ENCODE measurements at places on chromosomes 6 and 20.

GRCh38 chr20:60662307-60662706 lies 589.8 kb upstream of the CDH4 start:
- no peak for DNase-seq

DNA sequence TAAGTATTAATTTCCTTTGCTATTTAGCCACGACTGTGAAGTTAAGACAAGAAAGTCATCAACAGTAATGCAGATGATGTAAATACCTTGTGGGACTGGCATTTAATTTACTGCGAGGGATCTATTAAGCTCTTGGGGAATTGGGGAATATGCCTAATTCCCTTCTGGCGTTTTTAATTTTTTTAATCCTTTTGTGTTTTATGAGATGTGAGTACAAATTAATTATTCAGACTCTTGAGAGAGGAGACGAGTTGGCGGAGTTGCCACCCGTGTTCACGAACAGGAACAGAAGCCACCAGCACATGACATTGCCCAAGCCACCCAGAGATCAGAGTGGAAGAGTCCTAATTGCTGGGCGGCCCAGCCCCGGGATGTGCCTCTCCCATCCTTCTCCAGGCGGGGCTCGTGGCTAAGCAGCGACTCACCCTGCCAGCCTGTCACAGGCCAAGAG lies 533 bp upstream of the CRYBG1 start:
- no peak for DNase-seq

GRCh38 chr6:12958052-12958706 lies 241.6 kb downstream of the PHACTR1 start:
- no peak for DNase-seq

- DNase-seq = no peak
These were observed 370.0 kb upstream of the SULF2 start for GRCh38 chr20:48155268-48155667.

DNA sequence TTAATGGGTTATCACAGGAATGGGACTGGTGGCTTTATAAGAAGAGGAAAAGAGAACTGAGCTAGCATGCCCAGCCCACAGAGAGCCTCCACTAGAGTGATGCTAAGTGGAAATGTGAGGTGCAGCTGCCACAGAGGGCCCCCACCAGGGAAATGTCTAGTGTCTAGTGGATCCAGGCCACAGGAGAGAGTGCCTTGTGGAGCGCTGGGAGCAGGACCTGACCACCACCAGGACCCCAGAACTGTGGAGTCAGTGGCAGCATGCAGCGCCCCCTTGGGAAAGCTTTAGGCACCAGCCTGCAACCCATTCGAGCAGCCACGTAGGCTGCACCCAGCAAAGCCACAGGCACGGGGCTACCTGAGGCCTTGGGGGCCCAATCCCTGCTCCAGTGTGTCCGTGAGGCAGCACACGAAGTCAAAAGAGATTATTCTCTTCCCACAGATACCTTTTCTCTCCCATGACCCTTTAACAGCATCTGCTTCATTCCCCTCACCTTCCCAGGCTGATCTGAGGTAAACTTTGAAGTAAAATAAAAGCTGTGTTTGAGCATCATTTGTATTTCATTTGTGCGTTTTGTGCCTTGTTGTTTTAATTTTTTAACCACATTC lies 4.4 kb downstream of the HLA-E start:
- DNase-seq = no peak

- DNase-seq = no peak
These were observed 219.7 kb downstream of the FARS2 start for GRCh38 chr6:5481033-5481432.

DNA sequence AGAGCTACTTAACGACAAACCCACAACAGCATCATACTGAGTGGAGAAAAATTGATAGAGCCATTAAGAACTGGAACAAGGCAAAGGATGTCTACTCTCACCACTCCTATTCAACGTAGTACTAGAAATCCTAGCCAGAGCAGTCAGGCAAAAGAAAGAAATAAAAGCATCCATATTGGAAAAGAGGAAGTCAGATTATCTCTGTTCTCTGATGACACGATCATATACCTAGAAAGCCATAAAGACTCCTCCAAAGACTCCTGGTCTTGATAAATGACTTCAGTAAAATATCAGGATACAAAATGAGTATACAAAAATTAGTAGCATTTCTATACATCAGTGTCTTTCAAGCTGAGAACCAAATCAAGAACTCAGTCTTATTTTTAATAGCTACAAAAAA lies 17.0 kb upstream of the FHL5 start:
- no peak for DNase-seq

GRCh38 chr20:48259456-48259855 lies 474.2 kb upstream of the SULF2 start:
- DNase-seq = no peak

DNA sequence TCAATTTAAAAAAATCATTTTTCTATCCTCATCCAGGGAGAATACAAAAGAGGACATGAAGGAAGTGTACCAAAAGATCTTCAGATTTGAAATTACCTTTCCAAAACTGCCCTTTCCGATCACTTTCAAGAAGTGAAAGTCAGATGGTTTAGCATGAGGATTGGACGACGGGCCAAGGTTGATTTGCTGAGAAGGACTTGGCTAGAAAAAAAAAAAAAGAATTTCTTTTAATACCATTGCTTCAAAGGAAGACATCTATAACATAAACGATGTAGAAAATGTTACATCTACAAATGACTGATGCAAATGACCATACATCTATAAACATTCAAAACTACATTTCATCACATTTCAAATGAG lies 120.9 kb upstream of the SLC2A12 start:
- DNase-seq = no peak

DNA sequence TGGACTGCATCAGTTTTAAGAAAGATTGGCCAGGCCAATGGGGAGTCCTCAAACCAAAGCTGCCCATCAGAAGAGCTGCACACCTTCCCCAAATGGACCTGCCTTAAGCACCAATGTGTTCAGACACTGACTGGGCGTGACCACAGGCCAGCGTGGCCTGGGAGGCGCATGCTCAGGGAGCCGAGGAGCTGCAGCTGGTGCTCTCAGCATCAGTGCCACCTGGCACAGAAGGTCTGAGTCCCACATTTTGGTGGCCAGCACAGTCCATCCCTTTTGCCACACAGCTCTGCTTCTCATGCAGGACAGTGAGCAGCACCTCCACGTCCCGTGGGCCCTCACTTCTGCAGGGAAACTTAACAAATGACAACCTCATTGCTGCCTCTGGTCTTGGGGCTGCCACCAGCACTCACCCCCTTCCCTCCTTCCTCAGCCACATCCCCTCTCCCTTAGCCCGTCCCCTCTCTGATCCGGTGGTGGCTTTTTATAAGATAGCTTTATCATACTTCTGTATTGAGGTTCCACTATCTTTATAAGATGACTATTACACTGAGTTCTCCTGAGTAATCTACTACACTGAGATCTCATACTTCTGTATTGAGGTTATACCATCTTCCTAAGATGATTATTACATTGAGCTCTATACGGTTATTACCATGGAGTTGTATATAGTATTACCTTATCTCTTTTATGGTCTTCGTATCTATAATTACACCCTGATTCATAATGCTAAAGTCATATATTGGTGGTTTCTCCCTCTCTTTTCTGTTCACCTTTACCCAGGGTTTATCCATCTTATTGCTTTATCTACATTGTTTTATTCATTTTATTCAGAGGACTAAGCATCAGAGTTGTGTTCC lies 109.1 kb downstream of the TOX2 start:
- DNase-seq = no peak

GRCh38 chr6:830667-831327 lies 137.9 kb upstream of the EXOC2 start:
- DNase-seq = no peak

DNA sequence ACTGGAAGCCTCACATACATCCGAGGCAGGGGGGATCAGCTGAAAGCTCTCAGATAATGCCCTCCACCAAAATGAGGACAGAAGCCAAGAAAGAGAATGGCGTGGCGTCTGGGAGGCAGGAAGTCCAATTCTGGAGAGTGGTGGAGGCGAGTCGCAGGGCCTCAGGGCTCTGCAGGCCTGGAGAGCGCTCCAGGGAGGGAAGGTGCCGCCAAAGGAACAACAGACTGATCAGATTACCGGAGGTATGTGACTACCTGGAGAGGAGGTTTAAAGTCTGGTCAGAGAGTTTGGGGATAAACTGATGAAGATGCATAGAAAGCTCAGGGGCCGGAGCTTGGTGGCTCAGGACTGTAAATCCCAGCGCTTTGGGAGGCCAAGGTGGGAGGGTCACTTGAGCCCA lies 11.2 kb upstream of the IP6K3 start:
- DNase-seq = no peak

DNA sequence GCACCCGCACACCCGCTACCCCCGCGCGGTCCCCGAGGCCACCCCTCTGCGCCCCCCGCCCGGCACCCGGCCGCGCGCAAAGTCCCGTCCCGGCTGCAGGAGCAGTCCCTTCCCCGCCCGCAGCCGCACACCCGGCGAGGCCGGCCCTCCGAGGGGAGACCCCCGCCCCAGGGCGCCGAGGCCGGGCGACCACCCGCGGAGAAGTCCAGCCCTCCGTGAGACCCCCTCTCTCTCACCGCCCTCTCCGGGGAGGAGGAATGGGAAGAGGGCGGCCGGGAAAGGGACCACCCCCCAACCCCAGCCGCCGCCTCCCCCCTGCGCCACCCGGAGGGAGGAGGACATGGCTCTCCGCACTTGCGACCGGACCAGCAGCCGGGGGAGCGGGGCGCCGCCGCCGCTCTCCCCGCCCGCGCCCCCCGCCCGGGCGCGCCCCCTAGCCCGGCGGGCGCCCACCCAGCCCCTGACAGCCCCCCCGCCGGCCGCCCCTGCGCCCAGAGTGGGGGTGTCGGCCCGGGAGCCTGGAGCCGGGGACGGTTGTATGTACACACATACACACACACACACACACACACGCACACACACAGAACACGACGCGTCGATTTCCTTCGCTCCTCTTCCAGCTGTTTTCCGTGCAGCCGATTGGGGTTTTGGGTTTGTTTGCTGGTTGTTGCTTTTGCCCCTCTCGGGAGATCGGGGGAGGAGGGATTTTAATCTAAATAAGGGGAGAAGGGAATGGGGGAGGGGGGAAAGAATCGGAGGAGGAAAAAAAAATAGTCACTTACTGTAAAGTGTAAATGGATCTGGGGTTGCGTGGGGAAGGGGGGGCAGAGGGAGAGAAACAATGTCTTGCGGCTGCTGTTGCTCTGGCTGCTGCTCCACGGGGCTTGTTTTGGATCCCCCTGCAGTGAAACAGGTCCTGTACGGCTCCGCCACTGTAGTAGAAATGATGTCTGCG lies at the start of gene ATXN1:
Gene ATXN1, minus strand, starts transcription at position 945 of the 955 bp plus-strand sequence.
- peak; percentile 76 for DNase-seq

DNA sequence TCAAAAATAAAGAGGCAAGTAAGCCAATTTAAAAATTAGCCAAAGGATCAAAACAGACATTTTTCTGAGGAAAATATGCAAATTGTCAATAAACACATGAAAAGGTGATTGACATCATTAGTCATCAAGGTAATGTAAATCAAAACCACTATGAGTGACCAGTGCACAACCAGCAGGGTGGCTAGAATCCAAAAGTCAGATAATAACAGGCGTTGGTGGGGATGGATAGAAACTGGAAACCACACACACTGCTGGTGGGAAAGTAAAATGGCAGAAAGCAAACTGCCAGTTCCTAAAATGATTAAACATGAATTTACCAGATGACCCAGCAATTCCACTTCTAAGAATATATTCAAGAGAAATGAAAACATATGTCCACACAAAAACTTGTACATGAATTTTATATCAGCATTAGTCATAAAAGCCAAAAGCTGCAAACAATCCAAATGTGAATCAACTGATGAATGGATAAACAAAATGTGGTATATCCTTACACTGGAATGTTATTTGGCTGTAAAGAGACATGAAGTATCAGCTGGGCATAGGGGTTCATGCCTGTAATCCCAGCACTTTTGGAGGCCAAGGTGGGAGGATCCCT lies 74.8 kb upstream of the MBOAT1 start:
- no peak for DNase-seq

- DNase-seq = no peak
These were observed 44.0 kb upstream of the RNGTT start for GRCh38 chr6:89007209-89008000.

DNA sequence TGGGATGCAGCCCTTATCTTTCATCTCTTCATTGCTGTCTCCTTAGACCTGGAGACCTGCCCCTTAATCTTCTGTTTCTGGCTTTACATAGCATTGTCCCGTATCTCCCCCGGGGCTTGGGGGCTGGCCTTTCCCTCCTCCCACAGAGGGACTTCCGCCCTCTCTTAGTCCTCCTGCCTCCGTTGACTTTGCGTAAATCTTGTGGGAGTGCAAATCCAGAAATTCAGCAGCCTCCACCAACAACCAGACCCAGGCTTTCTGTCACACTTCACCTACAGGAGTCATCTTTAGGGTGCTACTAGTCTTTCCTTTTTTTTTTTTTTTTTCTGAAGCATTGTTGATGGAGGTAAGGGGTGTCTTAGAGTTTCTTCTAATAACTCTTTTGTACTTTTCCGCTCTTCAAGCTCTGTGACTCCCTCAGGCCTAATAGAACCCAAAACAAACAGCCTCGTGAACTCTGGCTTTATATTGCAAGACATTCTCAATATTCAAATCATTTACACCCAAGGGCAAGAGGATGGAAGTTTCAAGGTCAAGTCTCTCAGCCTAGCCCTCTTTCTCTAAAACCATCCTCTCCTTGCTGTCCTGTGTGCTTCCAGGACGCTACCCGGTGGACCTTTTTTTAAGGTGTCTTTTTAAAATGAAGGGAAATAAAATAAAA lies 66.2 kb downstream of the RREB1 start:
- DNase-seq = no peak

- DNase-seq = no peak
These were observed 5.5 kb upstream of the DSN1 start for GRCh38 chr20:36778831-36779655.

DNA sequence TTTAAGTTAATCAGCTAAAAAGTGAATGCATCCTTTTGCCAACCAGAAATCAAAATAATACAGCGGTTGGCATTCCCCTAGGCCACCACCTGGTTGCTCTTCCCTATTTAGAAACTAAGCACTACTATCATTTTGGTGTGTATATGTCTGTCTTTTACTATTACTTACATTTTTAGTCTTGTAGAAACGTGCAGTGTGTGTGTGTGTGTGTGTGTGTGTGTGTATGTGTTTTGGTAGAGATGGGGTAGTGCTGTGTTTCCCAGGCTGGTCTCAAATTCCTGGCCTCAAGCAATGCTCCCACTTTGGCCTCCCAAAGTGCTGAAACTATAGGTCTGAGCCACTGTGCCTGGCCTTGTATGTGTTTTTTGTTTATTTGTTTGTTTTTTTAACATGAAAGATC lies 27.4 kb downstream of the MYO6 start:
- no peak for DNase-seq

DNA sequence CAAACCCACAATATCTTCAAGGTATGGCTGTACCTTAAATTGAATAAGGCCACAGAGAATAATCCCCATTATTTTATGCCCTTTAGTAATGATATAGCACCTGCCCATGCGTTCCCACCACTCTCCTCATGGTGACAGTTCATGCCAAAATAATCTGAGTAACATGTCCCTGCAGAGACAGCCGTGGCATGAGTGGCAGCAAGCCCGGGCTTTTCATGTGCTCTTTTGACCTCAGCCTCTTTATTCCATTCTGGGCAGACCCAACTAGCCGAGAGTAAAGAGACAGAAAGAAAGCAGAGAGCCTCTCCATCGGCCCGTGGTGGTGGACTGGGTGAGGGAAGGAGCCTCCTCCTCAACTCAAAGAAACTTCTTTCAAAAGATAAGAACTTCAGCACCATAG lies 19.9 kb upstream of the POPDC3 start:
- DNase-seq = no peak

GRCh38 chr20:33125983-33126382 lies 42.0 kb upstream of the BPIFA2 start:
- DNase-seq = no peak

- no peak for DNase-seq
These were observed 30.8 kb upstream of the FILIP1 start for GRCh38 chr6:75524322-75524972.

GRCh38 chr6:90127595-90127994 lies 169.0 kb downstream of the BACH2 start:
- no peak for DNase-seq

Data from tibial nerve (tissue), 4 donors.